ENCODE measurements at places on chromosomes 16 and 17. TPM values are rescaled to one million over a fixed set of nuclear protein-coding genes. Genes with fewer than 3 reads are reported as not detected.

Gene MARCHF10
- 1.1 TPM for polyA plus RNA-seq

Gene SLC47A1
- 1.4 TPM for polyA plus RNA-seq

Gene CACNG3
- 0.07 TPM for polyA plus RNA-seq

Gene SOX8
- 2.1 TPM for polyA plus RNA-seq

Gene KRTAP16-1
- polyA plus RNA-seq: 0.07 TPM

Gene HERPUD1
- 105 TPM for polyA plus RNA-seq
